ENCODE measurements at places on chromosomes 3 and 15. TPM values are rescaled to one million over a fixed set of nuclear protein-coding genes. Genes with fewer than 3 reads are reported as not detected.

The GHSR gene
- not detected for total RNA-seq

The ZNF860 gene
- 0.43 TPM for total RNA-seq

The PLIN1 gene
- total RNA-seq = 39.3 TPM

The MSL2 gene
- 16.5 TPM for total RNA-seq

The GUCA1C gene
- not detected for total RNA-seq

The PP2D1 gene
- total RNA-seq = not detected
